ENCODE measurements at places on chromosomes 16 and 17. TPM values are rescaled to one million over a fixed set of nuclear protein-coding genes. Genes with fewer than 3 reads are reported as not detected.

Gene FBXL16
- total RNA-seq = 1.3 TPM

Gene KRTAP4-6
- not detected for total RNA-seq

Gene TNP2
- total RNA-seq = not detected

Gene MCRIP2
- 40.4 TPM for total RNA-seq

Gene RCVRN
- total RNA-seq = not detected

Gene KRT9
- not detected for total RNA-seq

Gene MYOCD
- total RNA-seq = 28.2 TPM

Gene NEURL4
- total RNA-seq = 49.6 TPM

Gene AURKB
- 1.9 TPM for total RNA-seq

Gene TBC1D16
- 37.0 TPM for total RNA-seq

Gene MRPL27
- 55.0 TPM for total RNA-seq

DNA sequence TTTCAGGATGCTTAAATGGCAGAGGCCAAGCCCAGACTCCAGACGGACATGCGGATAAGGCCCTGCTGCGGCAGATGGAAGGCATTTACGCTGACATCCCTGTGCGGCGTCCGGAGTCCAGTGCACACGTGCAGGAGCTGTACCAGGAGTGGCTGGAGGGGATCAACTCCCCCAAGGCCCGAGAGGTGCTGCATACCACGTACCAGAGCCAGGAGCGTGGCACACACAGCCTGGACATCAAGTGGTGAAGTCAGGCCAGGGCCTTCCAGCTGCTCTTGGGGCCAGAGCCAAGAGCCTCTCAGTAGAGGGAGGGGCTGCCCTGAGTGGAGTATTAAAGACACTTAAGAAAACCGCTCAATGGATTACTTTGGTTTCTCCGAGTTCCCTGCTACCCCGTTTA lies 29.4 kb downstream of the NARF start:
- no peak for DNase-seq

- peak; percentile 45 for DNase-seq
Observed at GRCh38 chr16:55499951-55500529, 8.8 kb upstream of the LPCAT2 start.

DNA sequence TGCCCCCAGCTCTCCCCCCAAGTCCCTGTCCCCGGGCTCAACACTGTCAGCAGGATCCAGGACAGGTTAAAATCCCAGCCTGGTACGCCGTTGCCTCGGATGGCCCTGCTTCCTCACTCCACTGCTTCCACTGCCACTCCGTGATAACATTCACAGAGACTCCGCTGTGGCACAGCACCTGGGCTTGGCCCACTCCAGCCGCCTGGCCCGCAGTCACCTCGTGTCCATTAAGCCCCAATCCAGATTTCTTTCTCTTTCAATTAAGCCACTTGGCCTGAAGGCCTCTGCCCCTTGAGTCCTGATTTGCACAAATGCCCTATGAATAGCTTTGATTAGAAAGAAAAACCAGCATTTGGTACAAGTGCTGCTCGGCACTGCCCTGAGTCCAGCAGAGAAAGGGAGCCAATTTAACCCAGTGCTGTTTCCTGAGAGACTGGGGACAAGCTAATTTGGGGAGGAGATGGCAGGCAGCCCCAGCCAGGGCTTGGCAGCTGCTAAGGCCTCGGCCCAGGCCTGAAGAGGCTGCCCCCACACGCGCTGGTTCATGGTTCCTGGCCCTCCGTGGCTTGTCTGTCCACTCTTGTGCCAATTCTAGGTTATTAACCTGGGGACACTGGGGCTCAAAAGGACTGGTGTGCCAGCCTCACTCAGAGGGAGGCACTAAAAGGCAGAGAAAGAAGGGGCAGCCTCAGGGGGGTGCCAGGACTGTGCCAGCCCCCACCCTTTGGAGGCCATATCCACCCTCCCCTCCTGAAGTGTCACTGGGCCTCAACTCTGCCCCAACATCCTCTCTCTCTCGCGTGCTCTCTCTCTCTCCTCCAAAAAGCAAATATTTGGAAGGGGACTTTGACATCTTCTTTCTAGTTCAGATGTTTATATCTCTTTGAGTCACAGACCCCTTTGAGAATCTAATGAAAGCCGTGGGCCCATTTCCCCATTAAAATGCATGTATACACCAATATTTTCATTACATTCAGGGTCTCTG lies 29.8 kb upstream of the SPPL2C start:
- DNase-seq = no peak

DNA sequence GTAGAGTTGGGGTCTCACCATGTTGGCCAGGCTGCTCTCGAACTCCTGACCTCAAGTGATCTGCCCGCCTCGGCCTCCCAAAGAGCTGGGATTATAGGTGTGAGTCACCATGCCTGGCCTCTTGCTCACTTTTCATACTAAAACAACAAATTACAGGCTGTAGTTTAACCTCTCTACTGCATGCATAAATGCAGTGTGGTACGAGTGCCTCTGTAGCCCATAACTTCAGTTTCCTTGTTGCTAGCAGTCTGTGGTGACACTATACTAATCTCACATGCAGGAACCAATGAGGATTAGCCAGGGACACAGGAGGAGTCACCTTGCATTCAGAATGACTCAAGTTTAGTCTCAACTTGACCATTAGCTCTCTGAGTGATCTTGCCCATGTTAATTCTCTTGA lies 20.1 kb downstream of the HMOX2 start:
- DNase-seq = no peak

DNA sequence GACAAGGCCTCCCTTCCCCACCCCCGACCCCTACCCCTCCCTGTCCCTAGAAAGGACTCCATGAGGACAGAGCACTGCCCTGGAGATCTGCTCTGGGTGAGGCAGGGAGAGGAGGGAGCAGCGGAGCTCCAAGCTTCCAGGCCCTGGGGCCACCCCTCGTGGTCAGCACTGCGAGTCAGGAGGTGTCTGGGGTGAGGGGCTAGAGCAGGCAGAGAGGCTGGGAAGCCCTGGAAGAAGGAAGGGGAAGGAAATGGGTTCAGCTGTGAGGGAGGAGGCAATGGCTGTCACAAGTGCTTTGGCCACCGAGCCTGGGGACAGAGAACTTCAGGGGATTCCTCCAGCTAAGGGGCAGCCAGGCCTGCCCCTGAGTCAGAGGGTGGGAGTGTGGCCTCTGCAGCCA lies 28.2 kb upstream of the DNAI2 start:
- DNase-seq = no peak

DNA sequence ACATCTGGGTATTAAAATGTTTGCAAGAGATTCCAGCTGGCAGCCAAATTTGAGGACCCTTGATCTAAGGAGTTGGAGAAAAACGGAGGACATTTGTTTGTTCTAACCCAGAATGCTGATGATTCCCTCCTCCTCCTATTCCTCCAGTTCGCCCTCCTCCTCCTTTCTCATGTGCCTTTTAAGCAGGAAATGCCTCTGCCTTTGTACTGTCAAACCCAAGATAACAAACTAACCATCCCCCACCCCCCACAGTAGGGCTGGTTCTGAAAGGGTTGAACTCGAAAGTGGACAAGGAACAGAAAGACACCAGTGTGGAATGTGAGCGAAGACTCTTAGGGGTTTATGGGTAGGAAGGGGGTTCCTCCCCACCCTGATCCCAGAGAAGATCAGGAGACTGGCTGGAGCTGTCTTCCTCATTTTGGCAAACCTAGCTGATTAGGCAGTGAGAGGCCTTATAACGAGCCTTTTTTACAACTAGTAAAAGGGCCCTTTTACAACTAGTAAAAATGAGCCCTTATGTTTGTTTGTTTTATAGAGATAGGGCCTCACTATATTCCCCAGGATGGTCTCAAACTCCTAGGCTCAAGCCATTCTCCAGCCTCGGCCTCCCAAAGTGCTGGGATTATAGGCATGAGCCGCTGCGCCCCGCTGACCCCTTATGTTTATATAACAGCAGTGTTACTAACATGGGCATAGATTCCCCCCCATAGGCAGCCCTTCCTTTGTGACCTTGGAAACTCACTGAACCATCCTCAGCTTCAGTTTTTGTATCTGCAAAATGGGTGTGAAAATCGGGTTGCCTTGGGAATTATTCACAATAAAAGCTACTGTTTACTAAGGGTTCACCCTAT lies 975 bp downstream of the CHD9 start:
- peak; percentile 54 for DNase-seq

- DNase-seq = no peak
Observed at GRCh38 chr16:69378036-69378435, 7.8 kb downstream of the TERF2 start.

- DNase-seq = no peak
Observed at GRCh38 chr16:57685633-57686032, 9.0 kb upstream of the DRC7 start.

GRCh38 chr16:46947900-46948547 lies 25.4 kb downstream of the DNAJA2 start:
- no peak for DNase-seq

- no peak for DNase-seq
Observed at GRCh38 chr17:51629232-51629631, 368.9 kb downstream of the UTP18 start.

DNA sequence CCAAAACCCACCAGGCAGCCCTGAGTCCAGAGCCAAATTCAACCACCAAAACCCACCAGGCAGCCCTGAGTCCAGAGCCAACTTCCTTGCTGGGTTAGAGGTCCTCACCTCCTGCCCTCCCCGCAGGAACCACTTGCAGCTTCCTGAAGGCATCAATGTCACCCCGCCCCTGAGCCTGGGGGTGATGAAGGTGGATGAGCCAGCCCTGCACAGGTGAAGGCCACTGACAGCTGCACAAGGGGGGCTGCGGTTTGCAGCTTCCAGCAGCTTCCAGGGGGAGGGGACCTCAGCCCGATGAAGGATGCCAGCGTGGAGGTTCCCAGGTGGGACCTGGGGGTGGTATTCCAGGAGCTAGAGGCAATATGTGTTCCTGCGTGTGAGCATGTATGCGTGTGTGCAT lies 7.6 kb upstream of the CSNK1D start:
- DNase-seq = no peak

- no peak for DNase-seq
Observed at GRCh38 chr16:20829536-20829935, 23.2 kb downstream of the REXO5 start.

DNA sequence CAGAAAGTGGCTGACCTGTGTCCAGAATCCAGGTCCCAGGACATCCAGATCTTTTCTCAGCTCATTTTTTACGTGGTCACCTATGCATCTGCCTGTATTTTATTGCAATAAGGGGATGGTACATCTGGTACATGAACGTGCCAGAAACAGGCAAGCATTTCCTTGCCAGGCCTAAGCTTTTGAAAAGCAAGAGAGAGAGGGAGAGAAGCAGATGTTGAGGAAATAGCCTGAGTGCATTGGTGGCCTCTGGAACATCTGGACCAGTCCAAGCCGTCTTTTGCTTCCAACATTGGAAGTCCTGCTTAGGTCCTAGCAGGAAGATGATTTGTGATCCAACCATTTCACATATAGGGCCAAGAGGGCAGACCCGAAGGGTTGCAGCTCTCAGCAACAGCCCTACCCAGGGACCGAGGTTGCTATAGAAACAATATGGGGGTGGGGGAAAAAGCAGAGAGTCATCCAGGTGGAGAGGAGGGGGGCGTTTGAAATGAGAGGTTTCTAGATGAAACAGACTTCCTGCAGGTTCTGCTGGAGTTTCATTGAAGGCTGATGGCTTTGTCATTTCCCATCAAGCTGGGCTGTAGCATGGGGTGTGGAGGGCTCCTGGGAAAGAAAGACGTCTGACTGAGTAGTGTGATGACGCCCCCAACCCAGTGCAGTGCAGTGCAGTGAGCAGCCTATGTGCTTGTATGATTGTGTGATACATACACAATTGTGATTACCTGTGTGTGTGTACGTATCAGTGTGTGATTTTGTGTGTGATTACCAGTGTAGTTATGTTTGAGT lies 61.6 kb downstream of the SHISA6 start:
- DNase-seq = no peak

DNA sequence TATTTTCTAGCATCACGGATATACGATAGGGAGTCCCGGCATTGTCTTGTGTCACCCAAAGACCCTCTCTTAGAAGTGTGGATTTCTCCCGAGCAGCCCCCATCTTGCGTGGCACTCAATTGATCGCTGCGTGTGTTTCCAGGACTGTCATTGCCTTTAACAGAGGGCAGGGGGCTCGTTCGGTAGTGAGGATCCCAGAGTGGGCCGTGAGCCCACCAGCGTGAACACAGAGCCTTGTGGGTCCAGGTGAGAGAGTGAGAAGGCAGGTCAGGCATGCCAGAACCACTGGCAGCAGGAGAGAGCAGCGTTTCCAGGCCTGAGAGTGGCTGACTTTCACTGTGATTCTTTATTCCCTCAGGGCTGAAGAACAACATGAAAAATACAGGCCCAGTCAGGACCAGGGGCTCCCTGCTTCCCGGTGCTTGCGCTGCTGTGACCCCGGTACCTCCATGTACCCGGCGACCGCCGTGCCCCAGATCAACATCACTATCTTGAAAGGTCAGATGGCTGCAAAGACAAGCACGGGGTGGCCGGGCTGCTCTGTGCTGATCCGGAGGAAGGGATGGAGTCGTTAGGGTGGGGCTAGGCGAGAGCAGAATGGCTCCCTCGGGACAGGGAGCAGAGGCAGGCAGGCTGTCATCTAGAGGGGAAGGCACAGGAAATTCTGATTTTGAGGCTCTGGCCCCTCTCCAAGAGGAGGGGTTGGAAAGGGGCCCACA lies 22.4 kb downstream of the C1QTNF1 start:
- DNase-seq = no peak

DNA sequence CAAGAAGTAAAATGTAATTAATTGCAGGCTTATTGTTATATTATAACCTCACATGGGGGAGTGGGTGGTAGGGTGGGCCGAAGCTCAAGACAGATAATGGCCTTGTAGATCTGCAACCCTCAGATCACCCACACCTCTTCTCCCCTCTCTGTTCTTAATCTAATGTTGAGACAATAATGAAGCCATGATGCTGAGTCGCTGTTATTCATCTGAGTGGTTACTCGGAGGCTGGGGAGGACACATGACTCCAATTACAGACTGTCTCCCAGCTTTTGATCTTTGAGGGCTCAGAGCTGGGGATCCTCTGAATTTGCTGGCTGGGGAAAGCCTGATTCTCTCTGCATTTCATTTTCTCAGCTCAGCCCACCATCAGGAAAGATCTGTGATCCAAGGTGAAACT lies 275.3 kb downstream of the SHISA9 start:
- no peak for DNase-seq

- no peak for DNase-seq
Observed at GRCh38 chr17:416293-417206, 63.9 kb upstream of the RPH3AL start.

DNA sequence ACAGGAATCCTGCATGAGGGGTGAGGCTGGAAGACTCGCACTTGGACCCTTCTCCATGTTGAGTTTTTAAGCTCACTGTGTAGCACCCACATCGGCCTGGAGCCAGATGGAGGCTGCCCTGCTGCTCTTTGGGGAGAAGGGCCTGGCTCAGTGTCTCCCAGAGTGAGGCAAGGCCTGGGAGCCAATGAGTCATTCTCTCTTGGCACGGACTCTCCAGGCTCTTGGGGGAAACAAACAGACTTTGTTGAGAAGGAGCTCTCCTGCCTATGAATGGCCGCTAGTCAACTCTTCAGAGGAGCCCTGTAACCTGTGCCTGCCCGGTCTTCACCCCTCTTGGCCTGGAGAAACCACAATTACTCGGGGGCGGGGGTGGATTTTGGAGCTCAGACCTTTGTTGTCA lies 50.8 kb upstream of the MAF start:
- peak; percentile 60 for DNase-seq

GRCh38 chr17:14791221-14791620 lies 473.9 kb downstream of the PMP22 start:
- no peak for DNase-seq
